ENCODE measurements at places on chromosomes 7 and 10.

- DNase-seq, result no peak
These were observed 424.0 kb upstream of the FZD8 start for GRCh38 chr10:36066102-36066501.

- DNase-seq, result no peak
These were observed 286.9 kb upstream of the MGMT start for GRCh38 chr10:129179972-129180678.

GRCh38 chr7:75637854-75638593, 100.7 kb downstream of the HIP1 start:
- no peak for DNase-seq

DNA sequence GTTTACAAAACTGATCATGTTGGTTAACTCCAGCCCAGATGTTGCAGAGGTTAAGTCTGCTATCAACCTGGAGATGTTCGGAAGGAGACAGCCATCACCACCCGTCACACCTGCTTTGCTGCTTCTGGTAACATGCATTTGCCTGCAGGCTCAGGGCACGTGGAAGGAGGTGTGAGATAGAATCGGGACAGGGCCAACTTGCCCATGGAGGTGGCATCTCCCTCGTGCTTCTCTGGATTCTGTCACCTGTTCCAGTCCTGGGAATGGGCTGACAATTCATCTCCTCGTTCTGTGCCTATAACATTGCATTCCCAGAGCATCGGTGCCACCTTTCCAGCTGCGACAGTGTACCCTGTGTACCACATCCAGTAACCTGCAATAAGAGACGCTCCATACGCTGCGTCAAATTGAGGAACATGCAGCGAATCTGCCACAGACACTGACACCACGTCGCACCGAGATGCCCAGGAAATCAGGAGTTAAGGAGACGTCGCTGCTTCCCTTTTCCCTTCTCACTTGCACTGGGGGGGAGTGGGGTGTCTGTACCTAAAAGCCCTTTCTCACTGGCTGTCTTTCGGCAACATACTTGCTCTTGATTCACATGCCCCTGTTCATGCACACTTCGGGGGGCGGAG, 65.8 kb downstream of the ADARB2 start:
- no peak for DNase-seq

DNA sequence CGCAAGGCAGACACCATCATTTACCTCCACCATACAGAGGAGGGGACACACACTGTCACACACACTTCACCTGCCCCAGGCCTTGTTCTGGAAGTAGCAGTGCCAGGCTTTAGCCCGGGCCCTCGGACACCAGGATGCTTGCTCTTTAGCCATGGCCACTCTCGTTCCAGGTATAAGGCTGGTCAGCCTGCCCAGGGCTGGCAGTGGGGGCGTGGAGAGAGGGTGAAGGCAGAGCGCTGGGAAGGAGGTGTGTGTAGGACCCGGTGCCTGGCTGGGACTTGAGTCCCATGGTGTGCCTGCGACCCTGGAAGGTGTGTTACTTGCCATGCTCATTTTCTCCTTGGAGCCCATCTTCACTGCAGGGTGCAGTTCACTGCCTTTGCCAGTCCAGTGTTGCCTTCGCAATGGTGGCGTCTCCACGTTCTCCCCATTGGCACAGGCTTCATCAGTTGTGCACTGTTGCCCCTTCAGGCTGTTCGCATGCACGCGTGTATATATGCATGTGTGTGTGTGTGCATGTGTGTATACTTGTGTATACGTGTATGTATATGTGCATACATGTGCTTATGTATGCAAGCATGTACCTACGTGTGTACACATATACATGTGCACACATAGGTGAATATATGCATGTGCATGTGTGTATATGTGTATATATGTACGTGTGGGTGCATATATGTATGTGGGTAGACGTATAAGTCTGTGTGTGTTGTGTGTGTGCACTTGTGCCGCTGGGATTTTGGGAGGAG, 153.4 kb downstream of the CAMK1D start:
- no peak for DNase-seq

- DNase-seq, result no peak
These were observed 276.9 kb downstream of the DNAJB6 start for GRCh38 chr7:157613575-157614322.

DNA sequence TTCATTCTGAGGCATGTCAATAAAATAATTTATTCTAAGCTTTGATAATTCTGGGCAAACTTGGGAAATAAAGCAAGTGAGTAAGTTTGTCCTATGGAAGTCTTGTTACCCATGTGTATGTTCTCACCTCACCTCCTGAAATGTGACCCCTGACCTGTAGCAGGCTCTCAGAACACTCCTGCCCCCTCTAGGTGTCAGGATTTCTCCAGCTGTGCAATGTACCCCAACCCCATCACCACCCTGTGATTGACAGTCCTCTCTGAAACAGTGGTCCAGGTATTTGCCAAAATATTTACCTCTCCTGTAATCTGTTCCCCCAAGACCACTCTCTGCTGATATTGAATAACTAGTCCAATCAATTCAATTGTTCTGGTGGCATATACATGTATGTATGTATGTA, 122.6 kb upstream of the PTER start:
- DNase-seq, result peak; percentile 9

- no peak for DNase-seq
These were observed 38.5 kb downstream of the MGMT start for GRCh38 chr10:129505500-129506075.

GRCh38 chr7:108135446-108136190, 5.5 kb upstream of the LAMB4 start:
- peak; percentile 61 for DNase-seq

GRCh38 chr10:112379635-112380296, 5.8 kb downstream of the ACSL5 start:
- no peak for DNase-seq

- no peak for DNase-seq
These were observed 75.2 kb downstream of the TRIL start for GRCh38 chr7:28882869-28883470.

- DNase-seq, result peak; percentile 11
These were observed 69.6 kb upstream of the GRM8 start for GRCh38 chr7:127322351-127322750.

GRCh38 chr10:100826661-100826982, 81.2 kb downstream of the PAX2 start:
- no peak for DNase-seq

DNA sequence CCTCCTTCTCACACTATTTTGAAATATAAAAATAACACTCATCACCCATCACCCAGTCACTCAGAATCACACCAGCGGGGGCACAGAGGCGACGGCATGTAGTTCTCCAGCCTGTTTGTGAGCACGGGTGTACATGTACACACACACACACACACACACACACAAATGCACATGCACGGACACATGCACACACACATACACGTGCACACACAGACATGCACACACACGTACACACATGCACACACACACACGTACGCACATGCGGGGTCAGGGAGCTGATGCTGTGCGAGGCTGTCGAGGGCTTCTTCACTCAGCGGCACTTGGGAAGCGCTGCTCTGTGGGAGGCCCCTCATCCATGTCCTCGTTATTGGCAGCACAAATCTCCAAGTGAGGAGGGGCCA, 178.8 kb downstream of the ELFN1 start:
- DNase-seq, result no peak

Data from activated naive CD4-positive, alpha-beta T cell treated with anti-CD3 and anti-CD28 coated beads for 36 hours (primary cell).